Esophagus squamous epithelium (tissue), 5 donors: ENCODE measurements at places on chromosomes 5 and 9.

- H3K4me1 ChIP-seq = no peaks in the 10 kb centered on the region
- no peak for DNase-seq
- H3K36me3 ChIP-seq = no peaks in the 10 kb centered on the region
- H3K27me3 ChIP-seq = no peaks in the 10 kb centered on the region
- H3K27ac ChIP-seq = no peak overlapping the region
- no peak overlapping the region for H3K4me3 ChIP-seq
These were observed 178.3 kb downstream of the CAVIN4 start for GRCh38 chr9:100756217-100756616.

- H3K27ac ChIP-seq = peak overlapping the region; percentile 64
- H3K4me1 ChIP-seq = peaks cover 96% of the 10 kb centered on the region
- H3K36me3 ChIP-seq = no peaks in the 10 kb centered on the region
- H3K27me3 ChIP-seq = no peaks in the 10 kb centered on the region
These were observed 173.0 kb downstream of the MACROH2A1 start for GRCh38 chr5:135225856-135226560.

DNA sequence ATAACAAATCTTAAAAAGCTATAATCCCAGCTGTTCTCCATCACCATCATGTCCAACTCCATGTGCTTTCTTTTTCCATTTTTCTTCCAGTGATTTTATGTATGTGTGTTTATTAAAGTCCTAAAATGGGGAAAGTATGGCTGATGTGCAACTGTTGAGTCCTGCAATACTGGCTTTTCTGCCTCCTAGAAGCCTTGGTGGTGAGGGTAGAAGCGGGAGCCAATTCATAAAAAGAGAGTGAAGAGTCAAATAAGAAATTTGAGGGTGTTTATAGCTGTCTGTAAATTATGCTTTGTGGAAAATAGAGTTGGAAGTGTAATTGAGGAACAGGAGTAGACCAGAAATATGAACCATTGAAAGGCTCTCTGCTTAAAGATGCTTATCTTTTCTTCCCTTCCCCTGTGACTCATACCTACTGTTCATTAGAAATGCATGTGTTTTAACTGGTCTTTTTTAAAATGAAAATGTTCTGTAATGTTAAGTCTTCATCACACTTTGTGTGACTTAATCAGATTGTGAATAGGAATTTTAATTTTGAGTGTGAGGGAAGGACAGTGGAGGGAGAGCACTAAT, 80.1 kb downstream of the ZCCHC7 start:
- no peaks in the 10 kb centered on the region for H3K4me1 ChIP-seq
- DNase-seq = no peak
- no peak overlapping the region for H3K27ac ChIP-seq
- no peak overlapping the region for H3K4me3 ChIP-seq

- no peak overlapping the region for H3K4me3 ChIP-seq
- H3K27me3 ChIP-seq = no peaks in the 10 kb centered on the region
- DNase-seq = no peak
- H3K27ac ChIP-seq = no peak overlapping the region
These were observed 118.9 kb downstream of the TRIO start for GRCh38 chr5:14261856-14262611.

DNA sequence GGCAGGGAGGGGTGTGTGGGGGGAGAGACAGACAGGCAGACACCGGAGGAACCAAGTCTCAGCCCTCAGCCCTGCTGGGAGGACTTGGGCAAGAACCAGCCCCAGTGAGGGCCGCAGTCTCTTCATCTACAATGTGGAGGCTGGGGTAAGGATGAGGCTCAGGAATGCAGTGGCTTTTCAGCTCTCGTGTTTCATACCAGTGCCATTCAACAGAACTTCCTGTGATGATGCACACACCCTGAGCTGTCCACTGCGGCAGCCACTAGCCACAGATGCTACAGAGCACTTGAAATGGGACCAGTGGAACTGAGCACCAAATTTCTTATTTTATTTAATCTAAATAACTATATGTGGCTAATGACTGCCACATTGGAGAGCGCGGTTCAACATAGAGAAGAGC, 10.7 kb downstream of the CAMK2A start:
- H3K4me3 ChIP-seq = no peak overlapping the region
- H3K27me3 ChIP-seq = peaks cover 5% of the 10 kb centered on the region
- DNase-seq = no peak
- H3K27ac ChIP-seq = no peak overlapping the region

DNA sequence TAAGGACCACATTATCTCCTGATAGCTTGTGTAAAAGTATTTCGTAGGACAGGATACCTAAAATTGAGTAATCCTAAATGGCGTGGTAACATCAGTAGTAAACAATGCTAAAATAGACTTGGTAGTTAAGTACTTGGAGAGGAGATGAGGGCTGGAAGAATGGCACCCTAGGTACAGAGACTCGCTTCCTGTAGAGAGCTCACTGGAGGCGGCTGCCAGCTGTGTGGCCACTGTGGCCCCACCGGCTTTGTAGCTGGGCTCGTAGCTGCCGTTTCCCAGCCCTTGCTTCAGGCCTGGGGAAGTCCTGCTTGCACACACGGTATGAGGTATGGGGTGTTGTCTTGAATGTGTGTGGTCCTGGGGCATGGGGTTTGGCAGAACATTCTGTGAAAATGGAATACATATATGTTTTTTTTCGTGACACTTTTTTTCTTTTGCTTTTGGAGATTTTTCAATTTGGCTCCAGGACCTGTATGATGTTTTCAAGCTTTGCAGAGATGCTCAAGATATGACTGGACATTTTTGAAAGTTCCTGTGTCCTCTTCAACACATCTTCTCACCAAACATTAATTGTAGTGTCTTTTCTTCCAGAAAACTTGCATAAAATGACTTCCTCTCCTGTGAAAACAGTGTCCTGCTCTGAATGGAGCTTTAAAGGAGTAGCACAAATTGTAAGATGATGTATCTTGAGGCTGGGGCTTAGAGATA, 58.0 kb downstream of the RCL1 start:
- DNase-seq = no peak
- no peak overlapping the region for H3K27ac ChIP-seq
- no peaks in the 10 kb centered on the region for H3K27me3 ChIP-seq
- H3K36me3 ChIP-seq = peaks cover 89% of the 10 kb centered on the region
